Hepatocyte (in vitro differentiated cells): ENCODE measurements at places on chromosomes 16 and 17. TPM values are rescaled to one million over a fixed set of nuclear protein-coding genes. Genes with fewer than 3 reads are reported as not detected.

KRT12 gene
- total RNA-seq: not detected in 2 replicates

ZSWIM7 gene
- 22.2 and 27.0 TPM in 2 replicates for total RNA-seq

EXOC3L1 gene
- total RNA-seq: 0.33 and 3.3 TPM in 2 replicates

- peak; percentile 88 for DNase-seq
These were observed 562 bp downstream of the PPL start for GRCh38 chr16:4936181-4936990.

GRCh38 chr17:81111066-81111465 is 54.2 kb upstream of the PVALEF start:
- no peak for DNase-seq

GRCh38 chr17:72510351-72511016 is 389.7 kb downstream of the SOX9 start:
- DNase-seq: no peak

DNA sequence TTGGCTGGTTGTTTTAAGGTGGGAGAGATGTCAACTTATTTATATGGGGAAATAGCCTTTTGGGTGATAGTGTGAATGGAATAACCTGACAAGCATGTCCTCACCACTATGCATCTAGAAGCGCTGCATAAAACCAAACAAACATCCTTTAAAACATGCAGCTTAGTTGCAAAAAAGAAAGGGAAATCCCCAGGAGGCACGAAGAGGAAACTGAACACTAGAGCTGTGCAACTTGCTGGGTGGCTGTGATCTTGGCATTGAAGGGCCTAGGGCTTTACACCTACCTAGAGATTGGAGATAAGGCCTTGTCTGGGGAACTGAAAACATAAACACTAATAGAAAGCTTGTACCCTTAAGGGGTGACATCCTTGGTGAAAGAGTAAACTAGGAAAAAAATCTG is 7.3 kb downstream of the C16orf54 start:
- DNase-seq: no peak

DNA sequence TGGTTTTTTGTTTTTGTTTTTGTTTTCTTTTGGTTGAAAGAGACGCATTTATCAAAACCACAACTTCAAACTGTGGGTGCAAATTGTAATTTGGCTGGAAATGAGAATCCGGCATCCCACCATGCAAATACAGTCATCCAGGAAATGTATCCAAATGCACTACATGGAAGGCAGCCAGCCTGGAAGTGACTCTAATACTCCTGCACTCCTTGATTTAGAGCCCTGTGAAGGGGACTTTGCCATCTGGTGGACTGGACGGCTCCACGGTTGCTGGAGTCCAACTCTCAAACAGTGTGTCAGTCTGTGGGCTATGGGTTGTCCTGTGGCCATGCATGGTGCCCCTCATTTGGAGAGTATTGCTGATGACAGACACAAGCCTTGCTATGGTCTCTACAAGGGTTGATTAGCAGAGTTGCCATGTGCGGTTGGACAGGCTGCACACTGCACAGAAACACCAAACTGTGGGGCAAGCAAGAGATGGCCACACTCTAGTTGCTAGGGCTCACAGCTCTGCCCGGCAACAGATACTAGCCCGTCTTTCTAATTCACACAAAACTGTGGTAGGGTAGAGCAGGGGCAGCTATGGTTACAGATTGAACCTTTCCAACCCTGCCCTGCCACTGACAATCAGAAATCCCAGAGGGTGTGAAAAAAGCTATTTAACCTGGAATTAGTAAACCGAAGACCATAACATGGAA is 62.4 kb downstream of the VAT1L start:
- no peak for DNase-seq
